ENCODE measurements at places on chromosomes 5 and 9.

- DNase-seq = no peak
Measured at GRCh38 chr9:103761466-103761865, 332.6 kb upstream of the SMC2 start.

GRCh38 chr9:116238776-116239340 is 85.3 kb downstream of the PAPPA start:
- DNase-seq = no peak

GRCh38 chr5:97623441-97623840 is 440.4 kb upstream of the RIOK2 start:
- DNase-seq = no peak

- no peak for DNase-seq
Measured at GRCh38 chr5:160398806-160399205, 1.0 kb downstream of the FAM200C start.

- no peak for DNase-seq
Measured at GRCh38 chr5:181121675-181122561, 9.1 kb downstream of the OR2V1 start.

- no peak for DNase-seq
Measured at GRCh38 chr5:95697781-95698681, 15.2 kb upstream of the SPATA9 start.

- DNase-seq = no peak
Measured at GRCh38 chr5:166957782-166958181, 1333.7 kb upstream of the WWC1 start.

DNA sequence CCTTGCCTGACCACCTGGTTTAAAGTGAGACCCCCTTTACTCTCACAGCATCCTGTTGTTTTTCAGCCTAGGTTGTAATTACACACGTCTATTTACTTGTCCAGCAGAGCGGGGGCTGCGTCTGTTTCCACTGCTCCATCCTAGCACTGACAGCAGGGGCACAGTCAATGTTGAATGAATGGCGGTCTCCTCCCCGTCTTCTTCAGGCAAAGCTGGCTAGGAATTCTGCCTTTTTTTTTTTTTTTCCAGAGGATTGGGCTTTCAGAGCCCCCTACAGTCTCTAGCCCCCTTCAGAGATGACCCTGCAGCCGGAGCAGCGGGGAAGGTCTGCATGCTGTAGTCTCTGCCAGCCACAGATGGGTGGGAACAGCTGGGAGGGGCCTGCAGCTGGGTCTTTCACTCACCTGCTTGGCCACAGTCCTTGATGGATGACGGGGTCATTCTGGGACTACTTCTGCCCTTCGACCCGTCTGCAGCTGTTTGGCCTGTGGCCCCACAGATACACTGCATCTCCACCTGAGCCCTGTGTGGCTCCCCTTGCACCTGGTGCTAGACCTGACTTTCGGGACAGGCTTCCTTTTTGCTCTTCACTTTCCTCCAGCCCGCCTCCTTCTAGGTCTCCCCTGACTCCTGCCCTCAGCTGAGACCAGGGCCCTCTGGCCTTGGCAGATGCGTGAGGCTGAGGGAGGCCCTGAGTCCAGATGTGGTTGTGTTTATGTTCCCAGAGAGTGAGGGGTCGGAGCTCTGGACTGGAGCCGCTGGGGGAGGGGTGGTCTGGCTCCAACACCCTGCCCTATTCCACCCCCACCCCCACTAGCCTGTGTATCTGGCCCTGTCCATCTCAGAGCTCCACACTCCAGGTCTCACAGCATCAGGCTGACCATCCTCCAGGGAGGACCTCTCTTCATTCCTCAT is 8.0 kb downstream of the PITX1 start:
- no peak for DNase-seq

DNA sequence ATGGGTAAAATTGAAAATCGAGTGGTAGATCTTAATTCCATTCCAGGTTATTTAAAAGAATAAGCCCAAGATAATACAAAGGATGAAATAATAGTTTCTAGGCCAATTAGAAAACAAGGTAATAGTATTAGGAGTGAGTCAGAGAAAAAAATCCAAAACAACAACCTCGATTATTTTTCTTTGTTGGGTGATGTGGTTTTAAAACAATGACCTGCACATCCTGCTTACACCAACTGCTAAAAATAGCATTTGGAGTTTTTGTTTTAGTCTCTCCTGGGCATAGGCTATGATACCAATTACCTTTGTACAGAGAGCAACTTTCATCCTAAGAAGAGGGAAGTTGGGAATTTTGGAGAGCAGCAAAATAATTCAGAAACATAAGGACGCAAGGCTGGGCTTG is 101.7 kb upstream of the MYO10 start:
- no peak for DNase-seq

GRCh38 chr9:73434826-73435225 is 283.2 kb downstream of the ANXA1 start:
- no peak for DNase-seq

DNA sequence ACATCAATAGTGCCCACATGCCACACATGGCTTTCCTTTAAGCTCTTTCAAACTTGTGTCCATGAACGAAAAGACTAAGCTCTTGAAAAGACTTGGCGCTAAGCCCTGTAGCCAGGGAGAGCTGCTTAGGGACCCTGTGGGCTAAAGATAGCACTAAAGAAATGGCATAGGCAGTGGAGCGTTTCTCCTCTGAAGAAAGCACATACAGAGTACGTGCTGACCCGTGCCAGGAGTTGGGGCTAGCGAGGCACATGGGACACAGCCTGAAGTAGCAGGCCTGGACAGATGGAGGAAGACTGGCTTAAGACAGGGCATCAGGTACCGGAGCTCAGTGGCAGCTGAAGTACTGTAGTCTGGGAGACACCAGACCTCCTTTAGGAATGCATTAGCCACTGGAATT is 39.7 kb downstream of the ADGRV1 start:
- DNase-seq = no peak

DNA sequence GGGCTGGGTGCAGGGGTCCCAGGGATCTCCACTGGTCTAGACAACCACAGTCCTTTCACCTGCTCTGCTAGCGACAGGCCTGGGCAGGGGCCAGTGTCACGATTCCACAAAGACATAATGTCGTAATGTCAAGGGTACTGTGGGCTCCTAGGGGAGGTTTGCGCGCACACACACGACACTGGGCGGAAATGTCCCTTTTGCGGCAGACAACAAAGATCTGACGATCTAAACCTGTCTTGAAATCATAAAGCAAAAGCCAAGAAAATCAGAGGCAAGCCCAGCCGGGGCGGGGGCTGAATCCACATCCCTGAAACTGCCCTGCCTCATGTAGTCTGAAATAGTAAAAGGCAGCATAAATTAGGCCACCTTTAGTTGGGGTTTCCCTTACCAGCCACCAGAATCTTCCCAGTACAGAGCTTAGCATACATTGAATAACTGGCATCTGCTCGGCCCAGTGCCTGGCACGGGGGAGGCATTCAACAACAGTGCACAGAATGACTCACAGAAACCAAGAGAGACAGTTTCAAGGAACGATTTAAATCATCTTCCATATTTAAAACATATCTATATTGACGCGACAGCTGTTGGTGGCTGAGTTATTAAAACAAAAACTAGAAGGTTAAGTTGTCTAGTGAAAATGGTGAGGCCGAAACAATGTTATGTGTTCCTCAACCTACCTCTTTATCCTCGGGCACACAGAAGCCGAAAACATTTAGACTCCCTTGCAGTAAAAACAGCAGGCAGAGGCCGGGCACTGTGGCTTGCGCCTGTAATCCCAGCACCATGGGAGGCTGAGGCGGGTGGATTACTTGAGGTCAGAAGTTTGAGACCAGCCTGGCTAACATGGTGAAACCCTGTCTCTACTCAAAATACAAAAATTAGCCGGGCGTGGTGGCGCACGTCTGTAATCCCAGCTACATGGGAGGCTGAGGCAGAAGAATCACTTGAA is 151.0 kb downstream of the MYO10 start:
- no peak for DNase-seq

DNA sequence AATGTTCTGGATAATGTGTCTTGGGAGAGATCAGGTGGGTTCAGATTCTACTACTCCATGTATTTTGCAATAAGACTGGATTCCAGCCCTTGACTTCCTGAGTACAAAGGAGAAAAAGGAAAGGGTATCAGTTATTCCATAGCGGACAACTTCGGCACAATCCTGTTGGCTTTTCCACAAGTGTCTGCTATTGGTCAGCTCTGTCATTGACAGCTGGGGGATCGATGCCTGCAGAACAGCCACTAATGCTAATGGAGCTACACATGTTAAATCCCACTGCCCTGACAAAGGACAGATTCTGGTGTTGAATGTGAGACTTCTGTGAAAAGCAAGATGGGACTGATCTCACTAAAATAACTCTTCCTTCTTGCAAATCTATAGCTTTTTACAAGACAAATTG is 41.2 kb downstream of the IZUMO3 start:
- no peak for DNase-seq

GRCh38 chr9:137820161-137820855 is 57.3 kb upstream of the CACNA1B start:
- no peak for DNase-seq

GRCh38 chr5:98727686-98728085 is 45.8 kb upstream of the RGMB start:
- no peak for DNase-seq

GRCh38 chr9:97635026-97635425 is 1.4 kb downstream of the NCBP1 start:
- DNase-seq = no peak

- DNase-seq = no peak
Measured at GRCh38 chr9:135147474-135147805, 60.0 kb downstream of the OLFM1 start.

DNA sequence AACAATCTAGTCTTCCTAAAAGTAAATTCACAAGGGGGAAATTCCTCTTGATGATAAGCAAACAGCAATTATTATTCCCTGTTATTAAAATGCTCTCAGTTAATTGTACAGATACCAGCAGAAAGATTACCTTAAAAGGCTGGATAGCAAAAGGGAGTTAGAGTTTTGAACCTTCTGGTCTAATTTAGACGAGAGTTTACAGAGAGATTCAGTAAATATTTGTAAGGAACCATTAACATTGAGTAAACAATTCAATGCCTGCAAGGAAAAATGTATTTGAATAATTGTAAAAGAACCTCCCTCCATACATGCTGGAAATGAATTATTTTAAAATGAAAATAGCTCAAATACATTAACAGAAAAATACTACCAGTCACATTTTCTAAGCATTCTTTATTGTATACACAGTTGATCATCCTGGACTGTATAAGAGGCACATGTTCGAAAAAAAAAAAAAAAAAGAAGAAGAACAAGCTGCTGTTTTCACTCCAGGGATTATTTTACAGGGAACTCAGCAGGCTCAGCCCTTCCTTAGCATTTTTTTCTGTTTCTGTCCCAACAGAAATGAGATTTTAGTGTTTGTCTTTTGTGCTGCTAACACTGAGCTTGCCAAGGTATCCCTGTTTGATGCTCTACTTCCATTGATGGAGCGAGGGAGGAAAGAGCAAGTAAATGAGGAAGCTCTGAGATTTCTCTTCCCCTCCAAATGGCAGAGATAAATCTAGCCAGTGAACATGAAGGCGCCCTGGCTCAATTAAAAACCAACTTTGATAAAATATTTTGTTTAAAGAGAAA is 141.1 kb downstream of the ENC1 start:
- DNase-seq = no peak

DNA sequence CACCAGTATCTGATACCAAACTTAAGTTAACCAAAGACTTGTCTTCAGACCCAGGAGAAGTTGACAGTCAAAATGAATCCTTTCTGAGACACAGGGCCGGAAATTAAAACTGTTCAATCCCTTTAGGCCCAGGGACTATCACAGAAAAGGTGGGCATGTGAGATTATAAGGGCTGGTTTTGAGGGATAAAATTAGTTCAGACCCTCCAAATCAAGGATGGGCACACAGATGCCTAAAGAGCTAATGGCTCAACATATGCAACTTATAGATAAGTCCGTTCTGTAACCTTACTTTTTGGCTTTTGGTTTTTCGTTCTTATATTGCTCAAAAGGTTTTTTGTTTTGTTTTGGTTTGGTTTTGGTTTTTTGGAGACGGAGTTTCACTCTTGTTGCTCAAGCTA is 129.6 kb upstream of the ABCA1 start:
- no peak for DNase-seq

GRCh38 chr9:27851858-27852257 is 278.6 kb upstream of the C9orf72 start:
- DNase-seq = no peak

DNA sequence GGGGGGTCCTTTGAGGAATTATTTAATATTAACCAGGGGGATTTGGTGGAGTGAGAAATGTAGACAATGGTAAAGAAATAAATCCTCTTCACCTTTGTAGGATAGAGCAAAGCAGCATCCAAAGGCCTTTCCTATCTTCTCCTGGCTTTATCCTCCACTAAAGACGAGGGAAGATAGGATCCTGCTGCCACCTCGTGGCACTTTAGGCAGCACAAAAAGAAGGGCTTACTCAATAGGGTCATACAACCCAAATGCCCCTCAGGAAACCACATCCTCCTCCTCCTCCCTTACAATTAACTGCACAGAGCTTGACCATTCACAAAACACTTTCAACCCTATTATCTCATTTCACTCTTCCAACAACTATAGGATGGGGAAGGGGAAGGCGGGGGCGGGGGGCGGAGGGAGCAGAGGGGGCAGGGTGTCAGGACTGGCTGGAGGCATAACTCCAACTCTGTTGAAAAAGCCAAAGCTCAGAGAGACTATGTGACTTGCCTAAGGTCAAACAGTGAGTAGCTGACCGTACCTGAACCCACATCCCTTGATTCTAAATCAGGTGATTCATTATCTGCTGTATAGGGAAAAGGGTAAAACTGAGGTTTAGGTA is 45.4 kb upstream of the MYOT start:
- no peak for DNase-seq

DNA sequence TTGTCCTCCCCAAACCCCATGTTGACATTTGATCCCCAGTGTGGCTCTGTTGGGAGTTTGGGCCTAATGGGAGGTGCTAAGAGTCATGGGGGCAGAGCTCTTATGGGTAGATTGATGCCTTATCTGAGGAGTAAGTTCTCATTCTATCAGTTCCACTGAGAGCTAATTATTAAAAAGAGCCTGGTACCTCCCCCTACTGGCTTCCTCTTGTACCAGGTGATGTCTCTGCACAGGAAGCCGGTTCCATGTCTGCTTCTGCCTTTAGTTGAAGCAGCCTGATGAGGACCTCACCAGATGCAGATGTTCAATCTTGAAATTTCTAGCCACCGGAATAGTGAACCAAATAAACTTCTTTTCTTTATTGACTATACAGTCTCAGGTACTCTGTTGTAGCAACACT is 10.8 kb downstream of the GABRB2 start:
- DNase-seq = no peak

GRCh38 chr9:90124961-90125360 is 517.7 kb downstream of the DIRAS2 start:
- no peak for DNase-seq

DNA sequence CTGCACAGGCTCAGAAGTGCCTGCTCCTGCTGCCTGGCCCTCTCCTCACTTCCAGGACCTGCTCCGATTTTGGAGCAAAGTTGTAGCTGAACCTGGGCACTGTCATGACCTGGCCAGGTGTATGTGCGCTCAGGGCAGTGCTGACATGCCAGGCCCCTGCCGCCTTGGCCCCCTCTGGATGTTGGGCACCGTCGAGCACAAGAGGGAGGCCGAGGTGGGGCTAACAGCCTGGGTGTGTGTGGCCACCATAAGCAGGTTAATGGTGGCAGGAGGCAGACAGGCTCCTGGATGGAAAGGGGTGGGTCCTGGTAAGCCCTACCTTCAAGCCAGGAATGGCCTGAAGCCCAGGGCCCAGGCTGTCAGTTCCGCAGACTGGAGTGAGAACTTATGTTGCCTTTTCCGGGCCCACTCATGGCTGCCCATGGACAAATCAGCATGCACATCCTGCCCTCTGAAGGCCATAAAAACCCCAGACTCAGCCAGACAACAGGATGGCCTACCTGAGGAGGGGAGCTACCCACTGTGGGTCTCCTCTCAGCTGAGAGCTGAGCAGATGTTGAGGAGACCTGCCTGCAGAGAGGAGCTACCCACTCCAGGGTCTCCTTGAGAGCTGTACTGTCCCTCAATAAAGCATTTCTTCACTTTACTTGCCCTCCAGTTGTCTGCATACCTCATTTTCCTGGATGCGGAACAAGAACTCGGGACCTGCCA is 66.2 kb downstream of the NACC2 start:
- DNase-seq = no peak

Measured in activated T-cell treated with anti-CD3 and anti-CD28 coated beads, Interleukin-2, amount 50 U/mL, for 4 hours (primary cell).